ENCODE measurements at places on chromosomes 1 and 21.

DNA sequence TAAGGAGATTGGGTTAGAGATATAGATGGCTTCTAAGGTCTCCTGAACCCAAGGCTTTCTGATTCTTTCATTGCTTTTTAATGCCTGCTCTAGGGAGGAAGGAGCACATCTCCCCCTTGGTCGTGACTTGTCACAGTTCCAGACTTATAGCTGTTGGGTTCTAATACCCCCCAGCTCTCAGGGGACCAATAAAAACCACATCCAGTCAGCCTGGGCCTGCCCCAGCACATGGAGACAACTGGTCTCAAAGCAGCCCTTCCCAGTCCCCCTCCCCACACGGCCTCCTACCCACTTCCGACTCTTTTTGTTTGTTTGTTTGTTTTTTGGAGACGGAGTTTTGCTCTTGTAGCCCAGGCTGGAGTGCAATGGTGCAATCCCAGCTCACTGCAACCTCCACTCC, 23.3 kb downstream of the QSOX1 start:
- no peak for DNase-seq

DNA sequence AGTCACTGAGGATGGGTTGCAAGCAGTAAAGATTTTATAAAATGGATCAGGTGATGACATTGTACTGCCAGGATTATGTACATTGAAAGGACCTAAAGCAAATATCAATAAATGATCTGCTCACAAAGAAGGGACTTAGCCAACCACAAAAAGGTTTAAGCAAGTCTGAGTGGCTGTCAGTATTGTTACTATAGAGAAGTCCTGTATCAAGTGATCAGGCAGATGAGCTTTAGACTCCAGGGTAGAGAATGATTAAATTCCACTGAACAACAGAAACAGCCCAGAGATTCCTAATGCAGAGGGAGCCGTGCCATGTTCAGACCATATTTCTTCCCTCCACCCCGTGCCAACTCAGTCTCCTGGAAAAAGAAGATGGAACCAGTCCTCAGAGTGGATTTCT, 138.9 kb downstream of the SETD4 start:
- DNase-seq = no peak

- DNase-seq = no peak
These were observed 35.8 kb upstream of the C1orf105 start for GRCh38 chr1:172384656-172385055.

DNA sequence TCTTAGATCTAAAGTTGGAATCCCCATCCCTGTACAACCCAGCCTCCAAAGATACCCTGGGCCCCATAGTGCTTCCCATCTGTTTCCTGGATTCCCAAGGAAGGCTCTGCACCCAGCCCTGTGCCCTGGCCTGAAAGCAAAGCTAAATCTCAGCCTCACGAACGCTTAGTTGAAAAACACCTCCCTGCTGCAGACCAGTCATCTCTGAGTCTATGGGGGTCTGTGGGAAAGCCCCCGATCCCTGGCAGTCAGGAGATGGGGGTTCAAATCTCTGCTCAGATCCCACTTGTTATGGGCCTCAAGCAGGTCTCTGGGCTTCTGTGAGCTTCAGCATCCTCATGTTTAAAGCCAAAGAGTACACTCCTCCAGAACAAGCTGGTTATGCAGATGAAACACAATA, 210.5 kb upstream of the GRIK3 start:
- DNase-seq = no peak

DNA sequence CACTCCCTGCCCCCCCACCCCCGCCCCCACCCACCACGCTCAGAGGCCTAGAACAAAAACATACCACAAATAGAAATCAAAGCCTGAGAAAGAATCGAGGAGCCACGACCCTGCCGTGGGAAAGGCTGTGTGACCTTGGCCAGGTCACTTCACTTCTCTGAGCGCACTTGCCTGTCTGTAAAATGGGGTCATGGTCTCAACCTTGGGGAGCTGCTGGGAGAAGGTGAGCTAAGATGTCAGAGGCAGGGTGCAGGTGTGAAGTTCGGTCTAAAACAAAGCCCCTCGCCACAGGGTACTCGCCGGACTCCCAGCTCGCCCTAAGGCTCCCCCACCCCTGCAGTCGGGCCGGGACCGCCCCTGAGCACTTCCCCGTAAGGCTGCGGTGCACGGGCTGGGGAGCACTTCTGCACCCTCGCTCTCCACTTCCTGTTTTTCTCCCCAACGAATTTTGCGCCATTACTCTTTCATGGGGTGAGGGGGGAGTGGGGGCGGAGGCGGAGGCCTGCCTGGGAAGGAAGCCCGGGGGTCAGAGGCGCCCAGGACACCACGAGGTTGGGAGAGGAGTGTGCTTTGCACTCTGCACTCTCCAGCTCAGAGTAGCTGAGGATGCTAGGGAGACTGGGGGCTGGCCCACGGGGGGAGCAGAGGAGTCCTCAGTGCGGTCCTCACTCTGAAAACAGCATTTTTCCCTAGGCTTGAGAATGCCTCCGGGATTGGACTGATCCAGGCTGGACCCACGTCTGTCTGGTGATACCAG, 21.9 kb upstream of the PIK3CD start:
- DNase-seq = no peak

DNA sequence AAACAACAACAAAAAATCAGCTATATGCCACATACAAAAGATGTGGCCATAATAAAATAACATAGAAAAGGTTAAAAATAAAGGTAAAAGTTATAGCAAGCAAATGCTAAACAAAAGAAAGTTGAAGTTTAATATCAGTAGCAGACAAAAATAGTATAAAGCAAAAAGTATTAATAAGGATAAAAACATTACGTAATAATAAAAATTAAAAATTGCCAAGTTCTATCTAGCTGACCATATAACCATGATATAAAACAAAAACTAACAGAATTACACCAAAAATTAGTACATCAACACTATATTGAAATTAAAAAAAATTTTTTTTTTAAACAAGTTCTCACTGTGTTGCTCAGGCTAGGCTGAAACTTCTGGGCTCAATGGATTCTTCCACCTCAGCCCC, 15.5 kb upstream of the SMG7 start:
- no peak for DNase-seq

- DNase-seq = no peak
These were observed 22.3 kb upstream of the PEX19 start for GRCh38 chr1:160307118-160307791.

DNA sequence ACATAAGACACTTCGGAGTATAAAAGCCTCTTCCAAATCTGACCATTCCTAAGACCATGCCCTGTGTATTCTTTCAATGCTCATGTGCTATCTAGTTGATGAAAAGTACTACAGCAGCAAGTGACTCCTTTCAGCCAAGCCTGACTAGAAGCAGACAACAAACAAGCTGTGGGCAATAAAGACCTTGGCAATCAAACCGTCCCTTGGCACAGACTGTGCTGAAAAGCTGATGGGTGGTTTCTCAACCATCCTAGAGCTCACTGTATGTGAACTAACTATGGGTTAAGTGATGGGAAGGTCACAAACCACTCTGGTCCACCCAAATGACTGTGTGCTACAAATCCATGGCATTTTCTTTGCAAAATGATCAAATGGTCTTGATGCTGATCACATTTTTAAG, 94.0 kb downstream of the KIAA0319L start:
- no peak for DNase-seq

- peak; percentile 12 for DNase-seq
These were observed 6.7 kb upstream of the EVI5 start for GRCh38 chr1:92791487-92792066.

DNA sequence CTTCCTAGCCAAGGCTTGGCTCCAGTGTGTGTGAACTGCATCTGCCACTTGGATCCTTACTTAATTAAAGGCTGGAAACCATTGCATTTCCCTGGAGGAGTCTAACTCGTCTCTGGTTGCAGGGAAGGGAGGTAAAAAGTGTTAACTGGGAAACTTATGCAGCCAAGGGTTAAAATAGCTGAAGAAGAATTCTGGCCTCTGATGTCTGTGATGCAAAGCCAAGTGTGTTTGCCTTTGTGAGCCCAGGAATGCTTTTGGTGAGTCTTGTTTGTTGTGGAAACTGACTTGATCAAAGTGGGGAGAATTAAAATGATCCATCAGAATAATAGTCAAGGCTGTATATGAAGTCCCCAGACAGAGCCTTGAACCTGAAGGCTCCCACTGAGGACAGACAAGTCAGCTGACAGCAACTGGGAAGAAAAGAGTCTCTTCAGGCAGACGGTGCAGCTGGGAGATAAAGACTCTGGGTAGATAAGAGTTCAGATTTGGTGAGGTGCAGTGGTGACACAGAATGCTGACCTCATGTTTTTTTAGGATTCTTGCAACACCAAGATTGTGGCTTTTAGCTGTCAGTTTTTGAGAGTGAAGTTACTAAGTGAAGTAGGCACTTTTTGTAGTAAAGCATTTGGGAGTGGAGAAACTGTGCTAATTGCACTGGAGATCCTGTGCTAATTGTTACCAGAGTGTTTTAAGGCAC, 59.5 kb upstream of the WLS start:
- DNase-seq = peak; percentile 27

- DNase-seq = peak; percentile 42
These were observed 148.9 kb upstream of the VANGL1 start for GRCh38 chr1:115492880-115493279.

DNA sequence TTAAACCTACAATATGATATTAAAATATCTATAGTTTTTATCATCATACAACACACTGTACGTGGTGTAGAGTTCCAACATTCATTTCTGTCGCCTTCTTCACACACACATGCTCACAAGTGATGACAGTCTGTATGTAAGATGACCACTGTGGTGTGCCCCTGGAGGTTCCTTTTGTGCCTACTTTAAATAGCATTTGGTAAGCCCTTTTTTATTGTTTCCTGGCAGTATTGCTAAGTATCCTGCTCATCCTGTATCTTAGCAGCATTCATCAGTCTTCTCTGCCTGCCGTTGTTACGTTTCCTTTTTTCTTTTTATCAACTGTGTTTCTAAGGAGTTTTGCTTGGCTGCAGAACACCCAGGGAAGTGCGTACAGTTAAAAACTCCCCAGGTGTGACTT, 231.4 kb downstream of the CHRM3 start:
- no peak for DNase-seq

DNA sequence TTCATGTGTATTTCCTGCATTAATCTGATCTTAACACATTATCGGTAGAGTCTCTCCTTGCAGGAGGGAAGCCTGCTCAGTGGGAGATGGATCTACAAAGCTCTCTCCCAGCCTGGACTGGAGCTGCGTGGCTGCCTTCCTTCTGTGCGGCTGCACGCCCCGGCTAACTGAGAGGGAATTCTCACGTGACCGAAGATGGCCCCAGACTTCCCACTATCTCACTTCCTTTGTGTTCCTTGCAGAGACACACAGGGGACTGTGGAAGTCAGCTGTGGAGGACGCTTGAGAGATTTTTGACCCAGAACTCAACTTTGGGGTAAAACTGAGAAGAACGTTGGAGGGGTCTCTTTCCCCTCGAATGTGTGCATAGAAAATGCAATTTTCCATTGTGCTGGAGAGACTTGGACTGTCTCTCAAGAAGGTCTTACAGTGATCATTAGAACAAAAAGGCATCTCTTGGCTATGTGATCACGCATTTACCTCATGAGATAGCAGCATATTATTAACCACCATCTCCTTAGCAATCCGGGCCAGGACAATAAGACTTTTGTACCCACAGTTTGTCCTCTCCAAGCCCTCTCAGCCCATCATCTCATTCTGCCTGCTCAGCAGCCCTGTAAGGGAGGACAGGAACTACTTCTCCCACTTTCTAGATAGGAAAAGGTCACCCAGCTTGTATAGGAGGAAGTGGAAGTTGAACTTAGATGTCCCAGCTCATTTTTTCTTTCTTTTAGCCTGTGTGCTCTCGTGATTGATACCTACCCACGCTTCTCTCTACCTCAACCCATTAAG, 49.3 kb upstream of the TARBP1 start:
- DNase-seq = no peak

- DNase-seq = peak; percentile 22
These were observed 18.6 kb downstream of the CDC42BPA start for GRCh38 chr1:227299688-227300087.

Measured in fibroblast of skin of scalp (primary cell).